ENCODE measurements at places on chromosomes 1 and 21.

- DNase-seq, result no peak
These were observed 38.8 kb downstream of the RIPK4 start for GRCh38 chr21:41727784-41728763.

GRCh38 chr1:150695561-150695960 lies 1.4 kb downstream of the GOLPH3L start:
- no peak for DNase-seq

DNA sequence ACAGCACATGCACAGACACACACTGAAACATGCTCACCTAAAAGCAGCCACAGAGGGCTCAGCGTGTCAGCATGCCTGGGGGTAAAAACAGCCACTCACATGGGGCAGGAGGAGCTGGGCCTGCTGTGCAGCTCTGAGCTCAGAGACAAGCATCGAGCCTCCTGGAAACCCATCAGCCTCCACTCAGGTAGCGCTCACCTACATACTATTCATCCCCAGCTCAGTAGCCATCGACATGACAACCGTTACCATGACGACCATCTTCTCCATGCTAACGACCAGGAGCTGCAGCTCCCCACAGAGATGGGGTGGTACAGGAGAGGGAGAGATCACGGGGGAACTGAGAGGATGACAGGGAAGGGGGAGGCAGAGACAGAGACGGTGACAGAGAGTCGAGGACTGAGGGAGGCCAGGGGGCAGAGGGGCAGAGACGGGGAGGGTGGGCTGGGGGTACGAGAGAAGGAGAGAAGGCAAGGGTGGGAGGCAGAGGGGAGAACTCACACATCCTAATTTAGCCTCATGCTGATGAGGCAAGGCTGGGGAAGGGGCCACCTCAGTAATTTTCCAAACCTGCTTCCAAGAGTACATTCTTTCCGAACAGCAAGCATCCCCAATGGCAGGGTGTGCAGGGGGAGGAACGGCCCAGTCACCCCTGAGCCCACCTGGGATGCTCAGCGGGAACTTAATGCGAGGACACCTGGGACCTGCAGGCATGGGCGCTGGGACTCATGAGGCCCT lies 28.4 kb downstream of the SDC3 start:
- DNase-seq, result no peak

GRCh38 chr1:222394224-222394623 lies 153.7 kb downstream of the HHIPL2 start:
- DNase-seq, result no peak

- DNase-seq, result no peak
These were observed 508.8 kb downstream of the PLPP3 start for GRCh38 chr1:56070601-56071000.

GRCh38 chr1:78833491-78833890 lies 173.0 kb downstream of the ADGRL4 start:
- no peak for DNase-seq

DNA sequence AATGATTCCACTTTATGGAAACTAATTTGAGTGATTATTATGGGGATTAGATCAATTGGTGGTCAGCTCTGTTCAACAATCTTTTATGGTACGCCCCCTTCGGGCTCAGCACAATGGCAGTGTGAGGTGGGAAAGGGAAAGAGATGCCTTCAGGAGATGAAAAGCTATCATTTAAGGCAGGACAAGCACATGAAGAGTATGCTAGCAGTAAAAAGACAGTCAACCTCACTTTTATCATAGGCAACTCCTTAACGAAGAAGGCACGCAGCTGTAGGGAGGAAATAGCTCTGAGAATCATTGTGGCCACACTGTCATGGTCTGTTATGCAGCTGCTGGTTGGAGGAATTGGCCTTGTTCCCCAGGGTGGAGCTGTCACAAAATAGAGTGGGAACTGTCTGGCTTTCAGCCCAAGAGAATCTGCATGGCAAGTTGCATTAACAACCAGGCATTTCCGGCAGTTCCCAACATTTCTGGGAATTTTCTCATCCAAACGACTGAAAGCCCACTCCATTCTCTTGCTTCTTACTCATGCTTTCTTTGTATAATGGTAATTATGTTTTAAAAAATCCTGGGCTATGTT lies 54.4 kb upstream of the BCL10 start:
- DNase-seq, result no peak

DNA sequence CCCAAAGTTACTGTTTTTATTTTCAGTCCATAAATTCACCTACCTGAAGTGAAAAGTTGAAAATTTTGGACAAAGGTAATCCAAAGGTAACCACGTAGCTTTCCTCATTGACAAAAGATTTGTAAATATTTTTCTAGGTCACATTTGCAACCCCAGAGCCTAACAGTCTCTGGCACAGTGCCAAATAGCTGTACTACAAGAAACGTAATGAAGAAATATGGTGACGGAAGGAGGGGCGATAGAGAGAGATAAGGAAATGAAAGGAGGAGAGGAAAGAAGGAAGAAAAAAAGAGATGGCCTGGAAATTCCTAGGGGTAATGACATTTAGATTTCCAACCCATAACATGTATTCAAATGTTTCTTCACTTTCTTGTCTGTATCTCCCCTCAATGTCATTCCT lies 159.4 kb downstream of the BARHL2 start:
- no peak for DNase-seq

GRCh38 chr1:229379846-229380245 lies 37.0 kb upstream of the CCSAP start:
- DNase-seq, result no peak

DNA sequence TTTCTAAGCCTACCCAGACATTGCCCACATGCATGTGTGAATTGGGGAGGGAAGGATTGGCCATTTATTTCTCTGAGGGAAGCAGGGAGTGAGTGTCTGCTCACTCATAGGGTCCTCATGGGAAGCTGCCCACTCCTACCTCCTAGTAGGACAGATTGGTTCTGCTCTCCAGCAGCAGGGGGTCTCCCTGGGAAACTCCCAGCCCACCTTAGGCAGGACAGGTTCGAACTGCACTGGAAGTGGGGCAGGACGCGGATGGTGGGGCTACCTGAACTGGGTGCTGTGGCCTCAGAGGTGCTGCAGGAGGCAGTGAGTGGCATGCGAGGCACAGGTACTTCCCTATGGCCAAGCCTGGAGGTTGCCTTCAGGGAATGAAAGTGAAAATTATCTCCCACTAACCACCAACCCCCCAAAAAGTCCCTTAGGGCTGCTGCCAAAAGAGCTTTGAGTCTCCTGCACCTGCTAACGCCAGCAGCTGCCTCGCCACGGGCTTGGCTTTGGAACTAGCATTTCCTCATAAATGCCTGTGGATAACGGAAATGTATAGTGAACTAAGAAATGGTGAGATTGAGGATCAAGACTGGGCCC lies 157.0 kb upstream of the COA6 start:
- no peak for DNase-seq

GRCh38 chr1:225435487-225435886 lies 7.6 kb upstream of the LBR start:
- no peak for DNase-seq

DNA sequence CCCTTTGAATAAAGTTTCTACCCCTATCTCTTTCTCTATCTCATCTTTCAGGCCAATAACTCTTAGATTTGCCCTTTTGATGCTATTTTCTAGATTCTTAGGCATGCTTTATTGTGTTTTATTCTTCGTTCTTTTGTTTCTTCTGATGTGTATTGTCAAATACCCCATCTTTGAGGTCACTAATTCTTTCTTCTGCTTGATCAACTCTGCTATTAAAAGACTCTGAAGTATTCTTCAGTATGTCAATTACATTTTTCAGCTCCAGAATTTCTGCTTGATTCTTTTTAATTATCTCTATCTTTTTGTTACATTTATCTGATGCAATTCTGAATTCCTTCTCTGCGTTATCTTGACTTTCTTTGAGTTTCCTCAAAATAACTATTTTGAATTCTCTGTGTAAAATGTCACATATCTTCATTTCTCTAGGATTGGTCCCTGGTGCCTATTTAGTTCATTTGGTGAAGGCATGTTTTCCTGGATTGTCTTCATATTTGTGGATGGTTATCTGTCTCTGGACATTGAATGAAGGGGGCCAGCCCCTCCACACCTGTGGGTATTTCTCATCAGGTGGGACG lies 11.2 kb upstream of the CYP2J2 start:
- DNase-seq, result no peak

GRCh38 chr1:170162459-170163246 lies 16.9 kb downstream of the NTMT2 start:
- no peak for DNase-seq

DNA sequence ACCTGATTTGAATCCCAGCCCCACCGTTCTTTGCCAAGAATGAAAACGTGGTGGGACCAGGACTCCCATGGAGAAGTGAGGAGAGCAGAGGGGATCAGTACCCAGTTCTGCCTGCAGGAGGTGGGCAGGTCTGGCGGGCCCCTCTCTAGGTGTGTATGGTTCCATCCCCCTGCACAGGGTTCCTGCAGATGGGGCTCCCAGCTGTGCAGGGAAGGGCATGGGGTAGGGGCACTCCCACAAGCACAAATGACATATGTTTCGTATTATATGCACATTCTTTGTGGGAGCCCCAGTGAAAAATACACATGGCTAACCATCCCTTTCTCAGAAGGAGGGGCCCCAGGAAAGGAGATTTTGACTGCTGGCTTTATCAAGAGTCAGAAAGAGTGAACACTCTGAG lies 144.6 kb downstream of the PLPP3 start:
- no peak for DNase-seq

Measured in substantia nigra (tissue), 51 donors.